AG08395 (cell line): ENCODE measurements at places on chromosomes 16 and 17.

- no peak for DNase-seq
Measured at GRCh38 chr17:78202666-78203065, 11.4 kb upstream of the BIRC5 start.

DNA sequence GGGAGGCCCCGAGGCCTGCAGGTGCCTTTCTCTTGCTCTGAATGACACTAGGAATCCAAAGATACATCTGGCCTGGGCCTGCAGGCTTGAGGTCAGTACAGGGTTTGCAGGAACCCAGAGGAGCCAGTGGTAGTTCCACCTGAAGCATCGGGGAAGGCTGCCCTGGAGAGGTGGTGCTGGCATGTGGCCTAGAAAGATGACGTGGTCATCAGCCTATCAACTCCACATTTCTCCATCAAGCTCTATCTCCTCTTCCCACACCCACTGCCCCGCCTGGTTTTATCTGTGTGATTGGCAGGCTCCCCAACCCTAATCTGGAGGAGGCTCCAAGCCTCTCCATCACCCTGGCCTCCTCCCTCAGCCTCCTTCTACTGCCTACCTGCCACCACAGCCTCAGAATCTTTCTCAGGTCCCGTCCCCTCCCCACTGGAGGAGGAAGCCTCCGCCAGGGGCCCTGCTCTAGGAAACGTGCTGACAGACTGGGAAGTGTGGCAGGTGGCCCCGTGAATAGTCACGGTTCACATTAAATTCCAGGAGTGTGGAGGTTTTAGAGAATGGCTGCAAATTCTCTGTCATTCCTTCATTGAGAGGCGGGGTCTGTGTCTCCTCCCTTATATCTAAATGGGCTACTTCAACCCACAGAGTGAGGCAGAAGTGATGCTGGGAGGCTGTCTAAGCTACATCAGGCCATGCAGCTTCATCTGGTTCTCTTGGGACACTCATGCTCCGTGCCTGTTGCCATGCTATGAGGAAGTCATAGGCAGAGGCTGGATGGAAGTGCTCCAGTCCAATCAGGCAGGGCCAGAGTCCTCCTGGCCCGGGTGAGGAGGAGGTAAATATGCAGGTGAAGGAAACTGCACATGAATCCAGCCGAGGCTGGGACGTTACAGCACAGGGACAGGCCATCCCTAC is 11.4 kb upstream of the MAP2K3 start:
- no peak for DNase-seq

DNA sequence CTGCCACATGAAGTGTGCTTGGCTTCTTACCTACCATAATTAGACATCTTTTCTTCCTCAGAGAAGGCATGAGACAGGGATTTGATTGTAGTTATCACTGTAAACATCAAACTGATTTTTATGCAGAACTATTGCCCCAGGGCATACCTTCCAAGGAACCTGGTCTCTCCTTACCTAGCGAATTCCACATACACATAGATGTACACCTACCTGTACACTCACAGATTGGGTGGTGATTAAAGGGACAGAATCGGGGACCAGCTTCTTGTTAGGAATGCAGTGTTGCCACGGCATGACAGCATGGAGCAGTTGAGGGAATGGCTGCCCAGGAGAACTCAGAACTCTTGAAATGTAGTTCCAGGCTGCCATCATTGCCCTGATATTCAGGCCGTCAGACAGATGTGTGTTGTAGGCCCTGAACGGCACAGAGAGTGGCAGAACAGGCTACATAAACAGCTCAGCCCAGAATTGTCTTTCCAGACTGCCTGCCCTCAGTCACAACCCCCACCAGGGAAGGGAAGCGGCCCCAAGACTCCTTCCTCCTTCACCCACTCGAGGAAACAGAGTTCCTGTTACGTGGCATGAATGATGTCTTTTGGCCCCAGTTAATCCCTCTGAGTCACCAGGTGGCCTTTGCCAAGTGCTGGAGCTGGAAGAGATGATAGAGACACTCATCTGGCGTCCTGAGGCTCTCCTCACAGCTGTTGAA is 17.8 kb upstream of the NAGLU start:
- peak; percentile 89 for DNase-seq

GRCh38 chr16:88991813-88992350 is 14.9 kb upstream of the CBFA2T3 start:
- no peak for DNase-seq

DNA sequence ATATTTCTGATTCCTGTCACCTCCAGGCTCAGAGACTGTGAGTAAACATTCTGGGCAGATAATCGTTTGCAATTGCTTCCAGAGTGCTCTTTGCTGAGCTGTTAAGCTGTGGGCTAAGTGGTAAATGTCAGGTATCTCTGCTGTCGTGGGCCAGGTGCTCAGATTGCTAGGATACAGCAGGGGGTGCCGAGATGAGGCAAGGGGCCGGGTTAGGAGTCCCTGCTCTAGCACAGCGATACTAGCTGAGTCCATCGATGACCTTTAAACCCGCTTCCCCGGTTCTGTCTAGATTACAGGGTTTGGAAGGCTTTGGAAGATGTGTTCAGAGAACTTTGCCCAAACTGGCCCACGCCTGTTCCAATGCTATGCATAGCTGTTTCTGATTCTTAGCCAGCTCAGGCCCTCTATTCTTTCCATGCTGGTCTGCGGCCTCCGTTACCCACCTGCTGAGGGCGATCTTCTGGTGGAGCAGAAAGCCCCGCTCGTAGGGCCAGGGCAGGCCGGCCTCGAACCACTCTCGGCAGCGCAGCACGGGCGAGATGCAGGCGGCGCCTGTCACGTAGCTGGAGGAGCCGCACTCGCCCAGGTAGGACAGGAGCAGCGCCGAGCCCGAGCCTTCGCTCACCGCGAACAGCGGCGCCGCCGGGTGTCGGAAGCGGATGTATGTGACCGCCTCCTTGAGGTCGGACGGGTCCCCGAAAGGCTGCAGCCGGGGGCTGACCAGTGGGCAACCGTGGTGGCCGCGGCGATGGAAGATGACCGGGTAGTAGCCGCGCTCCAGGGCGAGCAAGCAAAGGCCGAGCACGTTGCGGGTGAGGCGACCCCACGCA is 979 bp downstream of the ABHD15 start:
- no peak for DNase-seq

DNA sequence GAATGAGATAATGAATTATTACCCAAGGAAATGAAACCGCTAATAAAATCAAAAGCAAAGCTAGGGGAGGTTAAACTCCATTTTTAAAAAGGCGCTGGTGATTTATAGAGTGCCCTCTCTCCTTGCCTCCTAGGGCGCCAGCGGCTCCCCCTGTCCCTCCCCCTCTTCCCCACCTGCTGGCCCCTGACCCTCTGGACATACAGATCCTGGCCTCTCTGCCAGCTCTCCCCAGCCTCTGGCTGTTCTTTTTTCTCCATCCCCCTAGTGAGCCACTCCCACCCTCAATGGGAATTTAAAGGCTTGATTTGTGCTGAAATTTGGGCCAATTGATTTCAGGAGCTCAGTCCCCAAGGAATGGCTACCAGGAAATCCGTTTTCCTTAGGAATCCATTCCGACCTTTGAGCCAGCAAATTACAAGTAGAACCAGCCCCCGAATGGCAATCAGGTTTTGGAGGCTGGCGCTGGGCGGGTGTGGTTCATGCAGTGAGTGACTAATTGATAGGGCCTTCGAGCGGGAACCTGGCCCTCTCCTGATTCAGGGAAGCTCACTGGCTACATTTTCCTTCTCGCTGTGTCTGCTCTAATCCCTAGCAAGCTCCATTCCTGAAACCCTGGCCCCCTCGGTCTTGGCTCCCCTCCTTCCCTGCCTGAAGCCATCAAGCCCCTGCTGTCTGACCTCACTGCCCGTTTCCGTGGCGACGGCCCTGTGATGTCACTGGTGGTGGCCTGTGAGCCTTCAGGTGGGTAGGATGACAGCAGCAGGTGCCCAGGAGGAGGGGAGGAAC is 141.9 kb upstream of the SDK2 start:
- no peak for DNase-seq

- peak; percentile 33 for DNase-seq
Measured at GRCh38 chr16:55418586-55418985, 60.4 kb upstream of the MMP2 start.

- no peak for DNase-seq
Measured at GRCh38 chr17:50963139-50963538, 97.0 kb upstream of the TOB1 start.

DNA sequence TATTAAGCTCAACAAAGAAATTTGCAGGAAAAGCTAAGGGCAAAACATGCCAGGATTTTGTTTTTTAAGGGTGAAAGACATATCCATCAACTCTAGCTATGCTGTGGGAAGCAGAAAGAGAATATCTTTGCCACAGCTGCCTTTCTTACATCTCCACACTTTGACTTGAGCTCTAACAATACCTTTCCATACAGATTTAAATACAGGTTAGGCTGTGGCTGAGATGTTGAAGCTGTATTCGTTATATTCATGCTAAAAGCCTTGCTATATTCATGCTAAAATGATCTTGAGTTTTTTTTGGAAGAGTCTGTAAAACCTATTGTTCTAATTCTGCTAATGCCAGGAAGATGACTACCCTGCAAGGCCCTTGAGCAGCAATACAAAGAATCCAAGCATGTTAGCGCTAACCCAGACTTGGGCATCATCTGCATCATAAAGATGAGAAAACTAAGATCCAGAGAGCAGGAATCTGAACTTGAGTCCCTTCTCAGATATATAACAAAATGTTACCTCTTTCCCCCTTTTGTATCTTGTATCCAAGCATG is 204.8 kb upstream of the C17orf78 start:
- DNase-seq = no peak

- no peak for DNase-seq
Measured at GRCh38 chr17:40510328-40510648, 8.9 kb upstream of the TNS4 start.

- DNase-seq = no peak
Measured at GRCh38 chr17:72219137-72219823, 98.5 kb downstream of the SOX9 start.

GRCh38 chr16:4800290-4801041 is 2.0 kb downstream of the ROGDI start:
- no peak for DNase-seq

DNA sequence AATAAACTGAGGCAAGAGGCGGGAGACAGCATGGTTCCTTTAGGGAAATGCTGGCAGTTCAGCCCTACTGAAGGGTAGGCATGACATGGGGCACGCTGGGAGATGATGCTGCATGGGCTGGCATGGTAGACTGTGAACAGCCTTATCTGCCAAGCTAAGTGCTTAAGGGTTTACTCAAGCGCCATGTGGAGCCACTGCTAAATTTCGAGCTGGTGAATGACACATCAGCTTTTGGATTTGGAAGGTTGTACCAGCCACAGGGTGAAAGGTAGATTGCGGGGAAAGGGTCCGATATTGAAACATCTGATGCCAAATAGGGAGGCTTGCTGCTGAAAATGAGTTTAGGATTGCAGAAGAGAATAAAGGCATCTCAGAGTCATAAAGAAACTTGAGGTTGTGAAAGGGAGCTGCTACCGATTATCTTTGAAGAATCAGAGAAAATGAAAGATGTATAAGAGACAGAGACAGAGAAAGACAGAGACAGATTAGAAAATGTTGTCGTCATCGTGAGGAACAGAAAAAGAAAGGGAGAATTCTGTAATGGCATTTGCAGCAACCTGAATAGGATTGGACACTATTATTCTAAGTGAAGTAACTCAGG is 16.3 kb downstream of the PIK3R5 start:
- no peak for DNase-seq

- DNase-seq = peak; percentile 76
Measured at GRCh38 chr16:77288222-77288621, 89.0 kb downstream of the SYCE1L start.

- peak; percentile 26 for DNase-seq
Measured at GRCh38 chr17:43721537-43722268, 36.9 kb downstream of the SOST start.

DNA sequence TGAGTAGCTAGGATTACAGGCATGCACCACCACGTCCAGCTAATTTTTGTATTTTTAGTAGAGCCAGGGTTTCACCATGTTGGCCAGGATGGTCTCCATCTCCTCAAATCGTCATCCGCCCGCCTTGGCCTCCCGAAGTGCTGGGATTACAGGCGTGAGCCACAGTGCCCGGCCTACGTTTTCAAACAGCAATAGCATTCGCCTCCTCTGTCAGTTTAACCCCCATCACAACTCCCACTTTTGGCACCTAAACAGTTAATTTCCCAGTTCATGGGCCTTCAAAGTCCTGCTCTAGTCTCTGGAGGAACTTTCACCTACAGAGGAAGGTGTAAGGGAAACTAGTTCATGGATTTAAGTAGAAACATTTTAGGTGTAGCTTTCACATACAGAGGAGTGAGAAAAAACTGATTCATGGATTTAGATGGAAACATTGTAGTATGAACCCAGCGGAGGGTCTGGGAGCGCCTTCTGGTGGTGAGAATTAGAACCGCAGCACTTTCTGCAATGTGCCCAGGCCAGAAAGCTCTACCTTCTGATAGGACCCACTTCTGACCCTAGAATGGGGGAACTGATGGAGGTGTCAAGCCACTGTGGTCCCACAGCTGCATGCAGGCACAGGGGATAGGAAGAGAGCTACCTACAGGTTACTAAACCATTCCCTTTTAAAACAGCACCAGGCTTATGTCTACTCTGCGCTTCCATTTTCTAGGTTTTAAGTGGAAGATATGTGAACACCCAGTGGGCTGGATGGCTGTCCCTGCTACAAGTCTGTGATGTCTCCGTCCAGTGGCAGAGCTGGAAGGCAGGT is 12.0 kb upstream of the MEOX1 start:
- peak; percentile 70 for DNase-seq

- DNase-seq = no peak
Measured at GRCh38 chr17:14454746-14455145, 153.9 kb downstream of the HS3ST3B1 start.

DNA sequence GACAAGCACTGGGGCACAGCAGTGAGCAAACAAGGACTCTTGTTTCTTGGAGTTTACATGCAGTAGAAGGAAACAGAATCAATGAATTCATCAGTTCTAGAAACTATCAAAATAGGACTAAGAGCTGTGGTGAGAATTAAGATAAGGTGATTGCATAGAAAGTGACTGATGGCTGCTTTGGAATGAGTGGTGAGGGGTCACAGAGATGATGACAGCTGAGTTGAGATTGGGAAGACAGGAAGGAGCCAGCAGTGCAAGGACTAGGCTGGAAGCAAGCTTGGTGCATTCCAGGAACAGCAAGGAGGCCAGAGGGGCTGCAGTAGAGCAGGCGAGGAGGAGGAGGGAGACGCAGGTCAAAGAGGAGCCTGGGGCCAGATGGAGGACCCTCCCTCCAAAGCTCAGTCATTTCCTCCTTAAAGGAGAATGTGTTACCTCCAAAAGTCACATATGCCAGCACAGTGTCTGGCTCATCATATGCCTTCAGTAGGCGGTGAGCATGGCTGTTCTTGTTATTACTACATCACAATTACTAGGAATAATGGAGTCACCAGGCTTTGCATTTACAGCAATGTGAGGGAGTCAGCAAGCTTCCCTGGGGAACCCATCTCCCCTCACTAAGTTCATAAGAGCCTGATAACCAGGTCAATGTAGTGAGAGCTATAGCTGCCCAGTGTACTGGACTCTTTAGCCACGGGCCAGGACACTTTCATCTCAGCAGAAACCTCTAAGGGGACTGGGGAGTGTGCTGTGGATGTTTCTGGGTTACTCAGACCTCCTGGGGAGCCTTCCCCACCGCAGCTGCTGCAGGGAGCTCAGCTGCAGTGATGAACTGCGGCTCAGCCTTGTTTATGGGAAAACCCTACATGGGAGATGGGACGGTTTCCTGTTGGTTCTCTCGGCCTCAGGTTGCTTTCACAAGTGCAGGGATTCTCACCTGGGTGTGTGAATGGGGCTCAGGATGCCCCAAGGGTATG is 157.2 kb downstream of the SEC14L1 start:
- no peak for DNase-seq
